ENCODE measurements at places on chromosomes 11 and 22. TPM values are rescaled to one million over a fixed set of nuclear protein-coding genes. Genes with fewer than 3 reads are reported as not detected.

The UBE2L6 gene
- total RNA-seq: 15.7 TPM

The TMPRSS4 gene
- not detected for total RNA-seq

The CCND1 gene
- total RNA-seq: 44.9 TPM

The OR52N2 gene
- total RNA-seq: not detected

The LRRC56 gene
- under 0.01 TPM for total RNA-seq

The PTH gene
- total RNA-seq: not detected

Measured in skeletal muscle tissue (tissue), 5 donors.